ENCODE measurements at places on chromosomes 6 and 20.

DNA sequence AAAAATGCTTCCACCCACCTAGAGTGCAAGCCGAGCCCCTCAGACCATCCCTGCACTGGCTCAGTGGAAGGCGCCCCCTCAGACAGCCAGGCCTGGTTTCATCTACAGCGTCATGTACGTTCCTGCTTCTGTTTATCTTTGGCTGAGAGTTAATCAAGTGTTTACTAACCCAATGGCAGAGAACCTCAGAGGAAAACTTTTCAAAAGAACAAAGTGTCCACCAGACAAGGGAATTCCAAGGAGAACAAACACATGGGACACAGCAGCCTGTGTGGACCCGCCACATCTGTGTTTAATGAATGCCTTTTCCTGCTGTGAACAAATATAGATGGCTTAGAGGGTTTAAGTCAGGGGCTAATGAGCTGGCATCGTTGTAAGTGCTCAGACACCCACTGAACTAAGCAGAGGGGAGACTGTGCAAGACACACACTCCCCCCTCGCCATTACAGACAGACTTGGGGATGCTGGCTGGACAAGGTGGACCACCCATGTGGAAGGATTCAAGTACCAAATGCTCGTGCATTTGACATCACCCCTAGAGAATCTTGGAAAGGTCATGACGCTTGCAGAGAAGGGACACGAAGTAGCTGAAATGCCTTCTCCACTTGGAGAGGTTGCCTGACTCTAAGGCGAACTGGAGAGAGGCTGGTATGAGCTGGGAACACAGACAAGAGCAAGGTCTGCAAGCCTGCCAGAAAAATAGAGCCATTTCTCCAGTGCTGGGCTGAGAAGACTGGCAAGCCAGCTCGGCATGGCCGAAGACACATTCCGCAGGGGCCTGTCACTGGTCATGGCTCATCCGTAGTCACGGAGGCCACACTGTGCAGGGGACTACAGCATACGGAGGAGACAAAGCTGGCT lies 53.5 kb upstream of the NXT1 start:
- no peak for DNase-seq

DNA sequence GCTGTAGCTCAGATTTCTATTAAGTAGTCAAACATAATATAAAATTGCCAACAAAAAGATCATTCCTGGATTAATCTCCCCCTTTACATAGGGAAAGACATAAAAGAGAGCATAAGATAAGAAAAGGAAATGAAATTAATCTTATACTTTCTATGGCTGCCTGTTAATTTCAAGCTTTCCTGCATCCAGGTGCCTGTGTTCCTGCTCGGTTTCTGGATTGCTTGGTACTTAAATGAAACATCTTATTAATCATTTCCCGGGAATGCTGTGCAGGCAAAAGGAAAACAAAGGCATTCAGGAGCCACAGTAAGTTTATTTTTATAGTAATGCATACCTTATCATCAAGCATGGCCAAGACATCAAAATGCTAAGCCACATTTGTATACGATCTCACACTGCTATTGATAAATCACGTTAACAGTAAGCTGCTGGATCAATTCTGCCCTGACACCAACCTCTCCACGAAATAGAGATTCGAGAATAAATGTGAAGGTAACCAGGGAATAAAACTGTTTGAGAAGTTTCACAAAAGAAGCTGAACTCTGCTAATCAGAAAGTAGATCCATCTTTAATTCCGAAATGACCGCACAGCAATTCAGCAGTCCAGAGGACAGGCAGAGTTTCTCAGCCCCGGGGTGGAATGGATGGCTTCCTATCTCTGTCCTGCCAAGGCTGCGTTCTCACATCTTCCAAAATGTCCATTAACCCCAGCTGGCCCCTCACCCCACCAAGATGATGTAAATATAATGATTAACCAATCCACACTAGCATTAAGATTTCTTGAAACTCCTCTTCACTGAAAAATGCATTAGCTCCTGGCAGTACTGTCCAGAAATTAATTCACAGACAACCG lies 32.6 kb upstream of the APCDD1L start:
- DNase-seq, result no peak

DNA sequence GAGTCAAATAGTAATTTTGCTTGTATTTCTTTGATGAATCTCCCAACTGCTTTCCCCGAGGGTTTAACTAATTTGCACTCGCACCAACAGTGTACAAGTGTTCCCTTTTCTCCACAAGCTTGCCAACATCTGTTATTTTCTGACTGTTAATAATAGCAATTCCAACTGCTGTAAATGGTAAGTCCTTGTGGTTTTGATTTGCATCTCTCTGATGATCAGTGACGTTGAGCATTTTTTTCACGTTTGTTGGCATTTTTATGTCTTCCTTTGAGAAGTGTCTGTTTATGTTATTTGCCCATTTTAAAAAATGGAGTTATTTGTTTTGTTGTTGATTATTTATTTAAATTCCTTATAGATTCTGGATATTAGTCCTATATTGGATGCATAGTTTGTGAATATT lies 399.8 kb upstream of the MAN1A1 start:
- no peak for DNase-seq

DNA sequence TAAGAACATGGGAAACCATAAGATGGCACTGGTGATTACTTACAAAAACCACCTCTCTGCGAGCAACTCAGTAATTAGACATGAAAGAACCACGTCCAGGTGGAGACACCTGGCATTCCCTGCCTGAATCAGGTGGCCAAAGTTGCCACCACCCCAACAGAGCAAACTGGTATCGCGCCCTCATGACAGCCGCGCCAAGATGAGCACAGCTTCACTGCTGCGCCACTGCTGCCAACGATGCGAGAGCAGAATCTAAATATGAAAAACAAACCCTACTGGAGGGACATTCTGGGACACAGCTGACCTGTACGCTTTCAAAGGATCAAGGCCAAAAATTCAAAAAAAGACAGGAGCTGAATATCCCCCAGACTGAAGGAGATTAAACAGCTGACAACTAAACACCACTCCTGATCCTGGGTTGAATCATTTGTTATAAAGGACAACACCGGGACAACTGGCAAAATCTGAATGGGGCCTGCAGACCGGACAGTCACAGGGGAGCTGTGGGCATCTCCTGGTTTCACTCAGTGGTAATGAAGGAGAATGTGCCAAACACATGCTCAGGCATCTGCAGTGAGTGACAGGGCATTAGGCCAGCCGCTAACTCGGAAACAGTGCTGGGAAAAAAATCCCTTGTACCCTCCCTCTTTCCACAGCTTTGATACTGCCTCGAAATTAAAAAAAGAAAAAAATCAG lies 17.4 kb downstream of the CST7 start:
- DNase-seq, result no peak

GRCh38 chr6:82083646-82084045 lies 163.9 kb downstream of the IBTK start:
- DNase-seq, result no peak

DNA sequence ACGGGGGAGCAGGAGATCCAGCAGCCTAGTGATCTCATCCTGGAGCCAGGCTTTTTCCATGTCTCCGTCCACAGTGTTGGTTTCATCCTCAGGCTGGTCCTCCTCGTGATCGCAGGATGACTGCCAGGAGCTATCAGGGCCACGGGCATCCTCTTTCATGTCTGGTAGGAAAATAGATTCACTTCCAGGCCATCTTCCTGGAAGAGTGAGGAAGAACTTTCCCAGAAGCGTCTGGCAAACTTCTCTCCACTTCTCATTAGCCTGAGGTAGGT lies 15.3 kb upstream of the SLC9A8 start:
- no peak for DNase-seq

- no peak for DNase-seq
These were observed 306.6 kb upstream of the EXOC2 start for GRCh38 chr6:999552-999951.

DNA sequence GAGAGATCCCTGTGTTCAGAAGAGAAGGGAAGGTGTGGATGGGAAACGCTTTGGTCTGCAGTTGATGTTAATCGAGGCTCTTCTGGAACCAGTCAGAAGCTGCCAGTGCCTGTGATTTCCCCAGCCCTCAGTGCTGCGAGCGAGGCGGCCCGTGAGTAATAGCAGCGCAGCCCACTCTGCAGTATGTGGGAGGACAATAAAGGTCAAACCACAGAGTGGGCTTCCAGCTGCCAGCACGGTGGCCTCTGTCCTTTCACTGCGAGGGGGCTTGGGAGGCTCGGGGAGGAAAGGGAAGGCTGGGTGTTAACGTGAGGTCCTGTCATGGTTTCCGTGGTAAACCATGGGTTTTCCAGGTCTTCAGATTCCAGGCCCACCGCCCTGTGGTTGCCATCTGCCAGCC lies 32.3 kb upstream of the TAGAP start:
- no peak for DNase-seq

DNA sequence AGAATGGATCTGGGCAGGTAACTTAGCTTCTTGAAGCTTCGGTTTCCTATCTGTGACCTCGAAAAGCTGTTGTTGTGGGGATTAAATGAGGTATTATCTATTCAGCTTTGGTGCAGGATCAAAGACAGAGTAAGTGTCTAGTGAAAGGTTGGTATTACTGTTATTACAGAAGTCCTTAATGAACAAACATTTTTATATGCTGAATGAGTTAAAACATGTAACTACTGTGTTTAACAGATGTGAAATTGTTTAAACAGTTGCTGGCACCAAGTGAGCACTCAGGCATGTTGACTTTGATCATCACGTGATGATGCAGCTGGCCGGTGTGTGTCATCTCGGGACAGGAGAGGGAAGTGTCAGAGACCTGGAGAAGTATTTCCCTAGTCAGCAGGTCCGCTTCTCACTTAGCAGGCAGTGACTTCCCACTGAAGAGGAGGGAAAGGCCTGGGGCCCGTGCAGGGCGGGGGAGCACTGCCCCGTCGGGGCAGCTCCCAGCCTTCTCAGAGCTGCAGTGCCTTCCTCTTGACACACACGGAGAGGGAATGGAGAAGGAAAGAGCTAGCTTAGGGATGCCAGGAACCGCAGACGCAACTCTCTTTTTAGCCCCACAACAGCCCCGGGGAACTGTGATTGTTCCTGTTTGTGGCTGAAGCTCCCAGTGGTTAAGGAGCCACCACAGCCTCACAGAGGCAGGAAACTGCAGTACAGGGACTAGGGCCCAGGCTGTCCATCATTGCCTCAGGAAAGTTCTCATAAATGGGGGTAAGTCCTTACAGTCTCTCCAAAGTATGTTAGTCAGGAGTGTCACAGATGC lies 18.0 kb downstream of the TUBB2A start:
- DNase-seq, result peak; percentile 45

DNA sequence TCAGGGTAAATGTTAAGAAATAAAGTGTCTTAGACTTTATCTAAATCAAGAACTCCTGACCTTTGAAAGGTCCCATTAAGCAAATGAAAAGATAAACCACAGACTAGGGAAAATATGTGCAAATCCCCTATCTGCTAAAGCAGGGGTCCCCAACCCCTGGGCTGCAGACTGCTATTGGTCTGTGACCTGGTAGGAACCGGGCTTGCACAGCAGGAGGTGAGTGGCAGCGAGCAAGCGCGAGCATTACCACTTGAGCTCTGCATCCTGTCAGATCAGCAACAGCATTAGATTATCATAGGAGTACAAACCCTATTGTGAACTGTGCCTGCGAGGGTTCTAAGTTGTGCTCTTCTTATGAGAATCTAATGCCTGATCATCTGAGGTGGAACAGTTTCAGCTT lies 42.4 kb downstream of the LCA5 start:
- no peak for DNase-seq

DNA sequence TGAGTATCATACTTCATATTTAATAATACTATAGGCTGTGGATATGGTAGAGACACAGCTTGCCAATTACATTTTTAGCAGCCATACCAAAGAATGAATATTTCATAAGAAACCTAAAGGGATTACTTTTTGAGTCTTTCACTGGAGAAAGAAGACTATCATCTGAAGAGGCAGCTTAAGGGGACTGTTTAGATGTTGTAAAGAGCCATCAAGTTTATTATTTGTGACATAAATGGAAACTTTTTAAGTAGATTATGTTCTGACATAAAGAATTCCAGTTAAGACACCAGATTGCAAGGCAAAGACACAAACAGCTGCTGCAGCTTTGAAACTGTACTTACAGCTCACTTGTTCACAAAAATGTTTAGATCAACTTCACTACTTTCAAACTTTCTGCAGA lies 429.4 kb downstream of the TFAP2A start:
- DNase-seq, result no peak

DNA sequence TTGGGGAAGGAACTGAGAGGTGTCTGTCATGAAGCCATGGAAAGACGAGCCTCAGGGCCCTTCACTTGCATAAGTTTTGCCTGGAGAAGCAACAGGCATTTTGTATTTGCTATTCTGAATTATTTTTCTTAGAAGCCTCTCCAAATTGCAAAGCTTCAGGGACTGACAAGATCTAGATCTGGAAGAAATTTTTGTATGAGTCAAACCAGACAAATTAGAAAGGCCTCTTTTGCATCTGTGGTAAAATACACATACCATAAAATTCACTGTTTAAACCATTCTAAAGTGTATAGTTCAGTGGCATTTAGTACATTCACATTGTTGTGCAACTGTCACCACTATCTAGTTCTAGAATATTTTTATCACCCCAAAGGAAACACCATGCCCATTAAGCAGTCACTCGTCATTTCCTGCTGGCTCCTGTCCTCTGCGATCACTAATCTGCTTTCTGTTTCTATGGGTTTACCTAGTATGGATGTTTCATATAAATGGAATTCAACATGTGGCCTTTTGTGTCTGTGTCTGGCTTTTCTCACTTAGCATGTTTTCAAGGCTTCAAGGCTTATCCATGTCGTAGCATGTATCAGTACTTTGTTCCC lies 269.1 kb downstream of the PHF3 start:
- DNase-seq, result no peak

DNA sequence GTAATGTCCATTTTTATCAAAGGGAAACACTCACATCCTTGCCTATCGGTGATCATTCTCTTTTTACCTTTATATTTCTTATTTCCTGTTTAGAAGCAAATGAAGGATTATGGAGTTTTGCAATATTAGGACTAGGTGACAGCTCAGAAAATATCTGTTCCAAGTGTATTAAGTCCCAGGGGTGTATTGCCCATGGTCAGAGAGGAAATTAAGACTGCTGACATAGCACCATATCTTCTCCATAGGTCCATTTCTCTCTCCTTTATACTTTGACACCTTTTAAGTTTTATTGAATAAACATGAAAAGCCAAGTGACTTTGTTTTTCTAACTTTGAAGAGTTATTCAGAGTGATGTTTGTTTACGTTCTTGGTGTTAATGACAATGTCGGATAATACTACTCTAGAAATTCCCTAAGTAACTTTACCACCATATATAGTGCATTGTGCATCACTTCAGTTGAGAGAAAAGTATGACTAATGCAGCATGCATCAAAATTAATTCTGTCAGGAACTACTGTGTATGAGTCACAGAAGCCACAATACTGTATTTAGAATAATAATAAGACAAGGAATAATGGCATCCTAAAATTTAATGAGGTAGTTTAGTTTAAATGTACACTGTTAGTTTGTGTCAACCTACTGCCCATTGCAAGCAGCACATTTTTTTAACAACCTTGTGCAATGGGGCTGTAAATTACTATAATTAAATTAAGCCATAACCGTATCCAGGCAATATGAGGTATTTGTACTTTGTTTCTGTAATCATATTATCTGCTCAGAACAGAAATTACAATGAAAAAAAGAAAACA lies 474.4 kb upstream of the RNF217 start:
- no peak for DNase-seq

- DNase-seq, result no peak
These were observed 121.3 kb downstream of the TRMT11 start for GRCh38 chr6:126107475-126108166.
